ENCODE measurements at places on chromosomes 11 and 22.

GRCh38 chr11:32172848-32173834 is 82.3 kb downstream of the RCN1 start:
- DNase-seq: no peak

- DNase-seq: no peak
Observed at GRCh38 chr11:45365961-45366618, 79.9 kb upstream of the SYT13 start.

DNA sequence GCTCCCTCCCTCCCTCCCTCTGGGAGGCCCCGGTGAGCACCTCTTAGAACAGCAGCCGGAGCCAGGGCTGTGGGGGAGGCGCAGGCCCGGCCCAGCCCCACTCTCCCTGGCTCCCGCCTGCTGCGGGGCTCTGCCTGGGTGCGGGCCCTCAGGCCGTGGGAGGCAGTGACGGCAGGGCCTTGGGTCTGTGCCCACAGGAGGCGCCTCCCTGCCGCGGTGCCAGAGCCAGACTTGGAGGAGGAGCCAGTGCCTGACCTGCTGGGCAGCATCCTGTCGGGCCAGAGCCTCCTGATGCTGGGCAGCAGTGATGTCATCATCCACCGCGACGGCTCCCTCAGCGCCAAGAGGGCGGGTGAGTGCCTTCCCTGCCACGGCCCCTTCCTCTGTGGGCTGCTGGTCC is 9.5 kb downstream of the IRF7 start:
- DNase-seq: no peak

DNA sequence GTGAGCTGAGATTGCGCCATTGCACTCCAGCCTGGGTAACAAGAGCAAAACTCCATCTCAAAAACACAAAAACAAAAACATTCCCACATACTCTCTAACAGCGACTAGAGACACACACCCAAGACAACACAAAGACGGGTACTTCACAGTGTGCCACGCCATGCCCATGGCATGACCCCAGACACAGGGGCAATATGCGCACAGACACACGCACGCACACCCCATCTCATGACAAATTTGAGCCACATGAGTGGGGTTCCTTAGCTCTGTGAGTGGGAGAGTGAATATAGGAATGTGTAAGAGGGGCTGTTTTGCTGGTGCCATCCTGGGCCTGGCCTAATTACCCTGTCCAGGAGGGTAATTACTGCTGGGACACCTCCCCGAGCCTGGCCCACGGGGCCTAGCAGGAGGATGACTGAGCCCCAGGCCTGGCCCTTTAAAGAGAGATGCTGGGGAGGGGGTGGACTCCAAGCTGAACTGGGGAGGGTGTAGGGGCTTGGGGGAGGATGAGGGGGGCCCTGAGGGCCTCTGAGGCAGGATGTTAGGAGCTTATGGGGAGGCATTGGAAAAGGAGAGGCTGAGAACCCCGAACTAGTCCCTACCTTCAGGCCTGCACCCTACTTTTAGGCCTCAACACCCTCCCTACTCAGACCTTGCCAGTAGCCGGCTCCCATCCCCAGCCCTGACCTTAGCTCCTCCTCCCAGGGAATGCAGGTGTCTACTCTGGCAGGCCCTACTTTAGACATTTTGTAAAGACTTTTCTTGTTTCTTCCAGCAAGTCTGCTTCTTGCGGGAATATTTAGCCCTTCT is 1.5 kb downstream of the LTBP3 start:
- DNase-seq: no peak

GRCh38 chr11:63592975-63593395 is 21.2 kb downstream of the PLAAT3 start:
- DNase-seq: no peak

GRCh38 chr22:31853736-31854495 is 90.4 kb upstream of the YWHAH start:
- no peak for DNase-seq
